NCI-H460 (cell line): ENCODE measurements at places on chromosomes 3 and 15. TPM values are rescaled to one million over a fixed set of nuclear protein-coding genes. Genes with fewer than 3 reads are reported as not detected.

The AADAC gene
- 6.2 and 7.8 TPM in 2 replicates for total RNA-seq

The SGO1 gene
- 13.7 and 16.6 TPM in 2 replicates for total RNA-seq

The AMT gene
- 0.20 and 0.50 TPM in 2 replicates for total RNA-seq

The PPP1R14D gene
- not detected in 2 replicates for total RNA-seq

The EPHA3 gene
- 7.2 and 7.8 TPM in 2 replicates for total RNA-seq

DNA sequence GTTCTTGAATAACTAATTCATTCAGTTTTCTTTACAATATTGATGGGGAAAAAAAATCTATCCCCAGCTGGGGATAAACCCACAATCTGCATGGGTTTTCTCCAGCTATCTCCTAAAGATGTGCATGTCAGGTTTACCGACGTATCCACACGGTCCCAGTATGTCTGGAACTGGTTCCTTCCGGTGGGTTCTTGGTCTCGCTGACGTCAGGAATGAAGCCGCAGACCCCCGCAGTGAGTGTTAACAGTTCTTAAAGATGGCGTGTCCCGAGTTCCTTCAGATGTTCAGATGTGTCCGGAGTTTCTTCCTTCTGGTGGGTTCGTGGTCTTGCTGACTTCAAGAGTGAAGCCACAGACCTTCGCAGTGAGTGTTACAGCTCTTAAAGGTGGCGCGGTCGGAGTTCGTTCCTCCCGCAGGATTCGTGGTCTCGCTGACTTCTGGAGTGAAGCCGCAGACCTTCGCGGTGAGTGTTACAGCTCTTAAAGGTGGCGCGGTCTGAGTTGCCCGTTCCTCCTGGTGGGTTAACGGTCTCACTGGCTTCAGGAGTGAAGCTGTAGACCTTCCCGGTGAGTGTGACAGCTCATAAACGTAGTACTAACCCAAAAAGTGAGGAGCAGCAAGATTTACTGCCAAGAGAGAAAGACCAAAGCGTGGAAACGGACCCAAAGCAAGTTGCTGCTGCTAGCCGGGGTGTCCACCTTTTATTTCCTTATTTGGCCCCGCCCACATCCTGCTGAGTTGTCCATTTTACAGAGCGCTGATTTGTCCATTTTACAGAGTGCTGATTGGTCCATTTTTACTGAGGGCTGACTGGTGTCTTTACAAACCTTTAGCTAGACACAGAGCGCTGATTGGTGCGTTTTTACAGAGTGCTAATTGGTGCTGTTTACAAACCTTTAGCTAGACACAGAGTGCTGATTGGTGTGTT, 195.1 kb upstream of the NR2F2 start:
- no peak for DNase-seq

DNA sequence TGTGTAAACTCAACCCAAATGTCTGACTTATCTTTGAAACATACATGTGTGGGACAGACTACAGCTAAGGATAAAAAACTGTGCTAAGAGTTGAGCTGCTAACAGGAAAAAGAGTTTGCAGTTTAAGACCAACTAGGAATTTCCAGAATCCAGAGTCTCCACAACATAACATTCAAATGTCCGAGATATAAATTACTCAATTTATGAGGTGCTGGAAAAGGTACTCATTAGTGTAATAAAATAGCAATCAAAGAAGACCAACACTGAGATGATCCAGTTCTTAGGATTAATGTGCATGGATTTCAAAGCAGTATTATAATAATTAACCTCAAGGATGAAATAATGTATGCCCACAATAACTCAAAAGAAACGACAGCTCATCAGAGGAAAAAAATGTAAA, 426.5 kb upstream of the KCNMB2 start:
- no peak for DNase-seq
